Ecto neural progenitor cell (in vitro differentiated cells): ENCODE measurements at places on chromosomes 7 and 10.
A peak's percentile ranks its signal among the peaks of the same experiment; 100 is the strongest.

DNA sequence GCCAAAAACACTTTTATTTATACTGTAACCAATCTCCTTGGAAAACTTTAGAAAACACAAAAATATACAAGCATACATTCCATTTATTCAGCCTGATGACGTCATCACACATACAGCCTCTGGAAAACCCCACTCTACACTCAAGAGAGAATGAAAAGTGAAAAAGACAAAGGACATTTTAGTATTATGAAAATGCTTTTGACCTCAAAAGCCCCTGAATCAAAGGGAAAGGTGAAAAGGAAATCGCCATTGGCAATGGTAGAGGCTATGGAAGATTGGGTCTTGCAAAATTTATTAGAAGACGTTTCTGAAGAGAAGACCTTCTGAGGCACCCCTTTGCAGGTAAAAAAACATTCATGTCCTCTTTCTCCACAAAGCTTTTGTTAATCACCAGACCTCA, 82.9 kb upstream of the STRIP2 start:
- no peak for DNase-seq

DNA sequence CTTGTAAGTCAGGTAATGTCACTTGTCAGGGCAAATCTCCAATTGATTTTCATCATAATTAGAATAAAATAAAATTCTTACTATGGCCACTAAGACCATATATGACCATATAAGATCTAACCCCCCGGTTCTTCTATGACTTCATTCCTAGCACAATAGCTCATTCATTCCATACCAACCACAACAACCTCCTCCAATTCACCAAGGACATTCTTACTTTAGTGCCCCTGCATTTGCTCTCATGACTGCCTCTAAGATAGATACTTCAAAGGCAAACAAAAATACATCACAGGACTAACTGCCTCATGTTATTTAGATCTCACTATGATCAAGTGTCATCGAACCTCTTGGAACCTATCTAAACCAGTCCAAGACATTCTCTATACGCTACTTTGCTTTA, 90.8 kb downstream of the SNX13 start:
- no peak for DNase-seq

- no peak for DNase-seq
Observed at GRCh38 chr7:20470726-20471125, 140.0 kb downstream of the ITGB8 start.

DNA sequence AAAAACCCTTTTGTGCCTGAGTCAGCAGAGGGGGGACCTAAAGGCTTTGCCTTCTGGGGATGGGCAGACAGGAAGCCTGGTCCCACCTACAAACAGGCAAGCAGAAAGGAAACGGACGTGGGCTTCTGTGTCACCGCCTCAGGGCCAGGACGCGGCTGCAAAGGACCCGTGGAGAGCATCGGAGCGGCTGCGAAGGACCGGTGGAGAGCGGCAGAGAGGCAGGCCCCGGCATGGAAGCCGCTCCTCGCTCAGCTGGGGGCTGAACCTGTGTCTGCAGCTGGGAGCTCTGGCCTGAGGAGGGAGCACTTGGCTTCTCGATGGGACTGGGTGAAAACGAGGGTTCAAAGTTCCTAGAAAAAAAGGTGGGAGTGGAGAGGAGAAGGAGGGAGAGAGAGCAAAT, 125.4 kb upstream of the PPP2R2D start:
- DNase-seq: peak; percentile 62

- no peak for DNase-seq
Observed at GRCh38 chr7:115526278-115526677, 504.3 kb downstream of the TFEC start.
